ENCODE measurements at places on chromosomes 6 and 20.

- DNase-seq, result no peak
These were observed 26.4 kb upstream of the MEI4 start for GRCh38 chr6:77626426-77626825.

- no peak for DNase-seq
These were observed 9.1 kb downstream of the C6orf52 start for GRCh38 chr6:10685092-10685915.

- no peak for DNase-seq
These were observed 42.8 kb upstream of the STMND1 start for GRCh38 chr6:17059022-17059421.

DNA sequence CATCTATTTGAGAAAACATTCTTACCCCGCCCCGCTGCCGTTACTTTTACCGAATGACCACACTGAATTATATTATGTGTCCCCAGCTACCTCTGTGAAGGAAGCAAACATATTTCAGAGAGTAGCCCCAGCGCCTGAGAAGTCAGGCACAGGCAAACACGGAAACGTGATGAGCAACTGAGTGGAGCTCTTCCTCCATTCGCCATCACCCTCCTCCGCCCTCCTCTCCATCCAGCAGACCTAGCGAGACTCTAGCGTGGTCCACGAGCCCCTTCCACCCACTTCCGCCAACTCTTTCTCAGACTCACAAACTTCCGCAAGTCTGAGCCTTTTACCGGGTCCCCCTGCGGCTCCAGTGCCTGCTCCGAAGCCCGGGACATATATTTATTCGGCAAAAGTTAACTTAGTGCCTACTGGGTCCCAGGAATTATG, 582 bp downstream of the SNRPB start:
- no peak for DNase-seq

DNA sequence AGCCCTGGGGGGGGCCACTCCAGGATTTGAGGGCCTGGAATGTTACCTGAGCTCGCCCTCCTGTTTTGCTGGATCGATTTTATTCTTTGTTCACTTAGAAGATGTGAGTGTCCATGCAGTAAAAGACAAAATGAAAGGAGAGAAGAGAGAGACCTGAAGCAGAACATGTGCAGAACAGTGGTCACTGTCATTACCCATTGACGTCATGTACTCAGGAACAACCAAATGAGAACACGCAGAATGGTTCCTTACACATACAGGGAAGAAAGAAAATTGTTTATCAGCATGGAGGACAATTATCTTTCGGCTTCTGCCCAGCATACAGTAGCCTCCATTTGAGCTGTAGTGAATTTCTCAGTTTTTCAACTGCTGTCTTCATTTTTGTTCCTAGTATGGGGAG, 258.1 kb downstream of the FNDC1 start:
- DNase-seq, result no peak

- DNase-seq, result no peak
These were observed 3.2 kb downstream of the CEP162 start for GRCh38 chr6:84224251-84224650.

DNA sequence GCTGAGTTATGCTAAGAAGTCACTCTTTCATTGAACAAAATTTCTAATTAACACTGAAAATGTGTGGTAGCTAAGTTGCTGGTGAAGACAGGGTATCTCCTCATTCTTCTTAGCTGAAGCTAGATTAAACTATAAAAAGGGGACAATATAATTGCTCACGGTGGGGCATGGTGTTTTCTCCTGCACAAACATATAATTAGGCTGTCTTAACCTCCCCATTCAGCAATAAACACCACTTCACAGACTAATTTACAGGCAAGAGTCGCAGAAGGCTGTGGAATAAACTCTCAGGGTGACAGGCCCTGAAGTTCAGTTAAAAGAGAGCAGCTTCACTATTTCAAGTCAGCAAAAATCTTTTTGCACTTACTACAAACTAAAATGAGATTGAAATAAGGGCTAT, 338.9 kb upstream of the NT5E start:
- DNase-seq, result no peak

GRCh38 chr6:132369526-132369925, 31.7 kb downstream of the MOXD1 start:
- DNase-seq, result no peak

- DNase-seq, result no peak
These were observed 165.1 kb downstream of the TINAG start for GRCh38 chr6:54473328-54473727.

GRCh38 chr6:148708707-148709106, 38.1 kb upstream of the UST start:
- no peak for DNase-seq

DNA sequence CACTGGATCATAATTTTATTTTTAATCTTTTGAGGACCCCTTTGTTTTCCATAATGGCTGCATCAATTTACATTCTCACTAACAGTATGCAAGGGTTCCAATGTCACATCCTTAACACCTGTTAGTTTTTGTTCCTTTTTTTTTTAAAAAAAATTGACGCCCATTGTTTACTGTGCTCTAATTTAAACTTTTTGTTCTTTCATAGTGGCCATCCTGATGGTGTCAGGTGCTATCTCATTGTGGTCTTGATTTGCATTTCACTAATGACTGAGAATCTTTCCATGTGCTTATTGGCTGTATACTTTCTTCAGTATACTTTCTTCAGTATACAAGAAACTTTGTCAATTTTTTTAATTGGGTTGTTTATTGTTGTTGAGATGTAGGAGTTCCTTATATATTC, 347.0 kb downstream of the RNGTT start:
- DNase-seq, result no peak

- DNase-seq, result no peak
These were observed 109.4 kb upstream of the HCRTR2 start for GRCh38 chr6:55064711-55065420.

GRCh38 chr20:48025661-48026060, 240.4 kb upstream of the SULF2 start:
- no peak for DNase-seq
